ENCODE measurements at places on chromosomes 12 and 14.

GRCh38 chr12:128426511-128426910 is 159.5 kb downstream of the TMEM132C start:
- no peak for DNase-seq

DNA sequence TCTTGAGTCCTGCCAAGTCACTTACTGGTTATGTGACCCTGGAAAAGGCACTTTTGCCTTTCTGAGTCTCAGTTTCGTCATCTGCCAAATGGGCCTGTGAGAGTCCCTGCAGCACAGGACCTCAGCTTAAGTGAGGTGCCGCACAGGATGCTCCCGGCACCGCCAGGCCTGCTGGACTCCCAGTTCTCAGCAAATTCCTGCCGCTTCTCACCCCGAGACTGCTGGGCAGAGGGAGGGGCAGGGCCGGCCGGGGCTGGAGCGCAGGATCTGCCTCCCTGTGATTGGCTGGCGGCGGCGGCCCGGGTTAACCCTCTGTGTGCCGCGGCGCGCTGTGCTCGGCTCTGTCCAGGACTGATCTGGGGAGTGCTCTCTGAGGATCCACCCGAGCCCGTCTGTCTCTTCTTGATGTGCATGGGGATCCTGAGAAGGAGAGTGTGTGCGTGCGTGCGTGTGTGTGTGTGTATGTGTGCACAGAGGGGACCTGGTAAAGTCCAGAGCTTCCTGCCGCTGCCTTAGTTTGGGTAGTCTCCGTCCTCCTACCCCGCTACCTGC is 8.6 kb downstream of the SETD1B start:
- DNase-seq, result no peak

DNA sequence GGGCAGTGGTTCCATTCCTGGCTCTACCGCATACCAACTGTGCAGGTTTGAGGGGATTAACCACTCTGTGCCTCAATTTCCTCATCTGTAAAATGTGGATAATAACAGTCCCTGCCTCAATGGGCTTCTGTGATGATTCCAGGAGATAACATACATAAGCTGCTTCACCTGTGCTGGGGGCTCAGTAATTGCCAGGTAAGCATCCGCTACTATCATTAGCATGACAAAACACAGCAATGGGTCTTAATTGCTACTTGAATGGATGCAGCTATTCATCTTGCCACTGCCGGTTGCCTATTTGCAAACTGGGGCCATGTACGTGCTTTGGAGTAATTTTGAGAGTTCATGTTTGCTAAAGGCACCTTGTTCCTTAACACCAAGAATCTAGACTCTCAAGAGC is 132.6 kb downstream of the TMEM132D start:
- no peak for DNase-seq

DNA sequence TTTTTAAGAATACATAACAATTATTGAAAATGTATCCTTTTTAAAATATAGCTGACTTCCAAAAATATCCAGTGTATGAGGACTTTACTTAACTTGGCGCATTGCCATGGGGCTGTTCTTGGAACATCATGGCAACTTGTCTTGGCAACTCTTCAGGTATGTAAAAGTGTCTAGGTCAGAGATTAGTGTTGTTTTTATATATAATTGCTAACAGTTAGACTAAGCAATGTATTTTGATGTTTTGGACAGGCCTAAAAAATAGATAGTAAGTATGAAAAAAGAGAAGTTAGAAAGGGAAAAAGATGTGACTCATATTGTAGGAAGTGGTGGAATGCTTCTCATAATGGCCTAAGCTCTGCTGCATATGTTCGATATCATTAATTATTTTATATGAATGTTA is 70.9 kb downstream of the MON2 start:
- DNase-seq, result no peak

GRCh38 chr12:62686938-62687337 is 220.3 kb downstream of the MON2 start:
- DNase-seq, result no peak

DNA sequence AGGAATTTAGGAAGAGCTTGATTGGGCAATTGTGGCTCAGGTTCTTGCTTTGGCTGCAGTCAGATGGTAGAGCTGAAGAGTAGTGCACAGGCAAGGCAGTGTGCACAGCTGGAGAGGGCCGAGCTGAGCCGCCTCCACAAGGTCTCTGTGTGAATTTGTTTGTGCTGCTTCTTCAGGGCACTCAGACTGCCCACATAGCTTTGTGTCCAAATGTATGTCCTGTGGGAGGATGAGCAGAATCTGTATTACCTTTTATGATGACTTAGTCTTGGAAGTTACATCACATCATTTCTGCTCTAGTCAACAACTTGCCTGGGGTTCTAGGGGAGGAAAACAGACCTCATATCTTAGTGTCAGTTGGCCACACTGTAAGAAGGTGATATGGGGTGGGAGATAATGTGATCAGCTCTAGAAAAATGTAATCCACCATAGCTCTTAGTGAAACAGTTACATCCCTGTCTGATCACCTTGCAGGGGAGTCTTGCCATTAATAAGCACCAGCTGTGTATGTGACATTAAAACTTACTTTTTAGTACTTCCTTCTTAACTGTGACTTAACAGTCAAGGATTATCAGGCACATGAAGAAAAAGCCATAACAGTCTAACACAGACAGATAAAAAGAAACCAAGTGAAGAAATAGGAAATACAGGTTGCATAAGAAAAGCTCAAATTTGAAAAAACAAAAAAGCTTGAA is 53.4 kb downstream of the RCOR1 start:
- no peak for DNase-seq
